ENCODE measurements at places on chromosomes 1 and 21.
A peak's percentile ranks its signal among the peaks of the same experiment; 100 is the strongest.

- no peak for DNase-seq
Measured at GRCh38 chr1:52707927-52708655, 9.9 kb upstream of the COA7 start.

- no peak for DNase-seq
Measured at GRCh38 chr1:2427976-2428375, 15.6 kb upstream of the PEX10 start.

- DNase-seq = no peak
Measured at GRCh38 chr1:86993269-86993985, 79.0 kb downstream of the HS2ST1 start.

DNA sequence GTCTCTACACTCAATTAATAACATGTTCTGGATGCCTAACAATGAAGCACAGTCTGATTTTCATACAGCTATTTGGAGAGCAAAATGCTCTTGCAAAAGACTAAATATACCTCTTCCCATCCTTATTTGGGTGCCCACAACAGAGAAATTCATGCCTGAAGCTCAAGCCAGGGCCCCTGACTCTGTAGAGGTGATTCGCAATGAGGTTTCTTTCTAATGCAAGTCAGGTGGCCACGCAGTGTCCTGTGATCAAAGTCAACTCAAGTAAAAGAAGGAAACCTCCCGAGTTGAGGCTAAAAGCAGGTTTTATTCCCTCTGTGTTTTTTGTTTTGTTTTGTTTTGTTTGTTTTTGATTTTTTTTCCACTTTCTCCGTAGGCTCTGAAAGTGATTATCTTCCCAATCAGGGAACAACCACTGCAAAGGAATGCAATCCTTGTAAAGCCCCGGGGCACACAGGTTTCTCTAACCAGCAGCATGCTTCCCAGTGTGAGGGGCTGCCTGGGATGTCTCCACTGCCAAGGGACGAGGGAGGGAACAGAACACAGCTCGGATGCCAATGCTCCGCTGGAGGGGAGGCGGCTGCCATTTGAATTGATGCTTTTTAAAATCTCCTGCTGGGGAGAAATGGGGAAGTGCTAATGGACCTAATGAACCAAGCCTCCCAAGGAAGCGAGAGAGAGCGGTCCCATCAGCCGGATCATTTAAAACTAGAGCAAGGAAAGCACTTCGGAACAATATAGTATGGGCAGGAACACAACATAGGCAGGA is 73.8 kb upstream of the SSX2IP start:
- DNase-seq = no peak

DNA sequence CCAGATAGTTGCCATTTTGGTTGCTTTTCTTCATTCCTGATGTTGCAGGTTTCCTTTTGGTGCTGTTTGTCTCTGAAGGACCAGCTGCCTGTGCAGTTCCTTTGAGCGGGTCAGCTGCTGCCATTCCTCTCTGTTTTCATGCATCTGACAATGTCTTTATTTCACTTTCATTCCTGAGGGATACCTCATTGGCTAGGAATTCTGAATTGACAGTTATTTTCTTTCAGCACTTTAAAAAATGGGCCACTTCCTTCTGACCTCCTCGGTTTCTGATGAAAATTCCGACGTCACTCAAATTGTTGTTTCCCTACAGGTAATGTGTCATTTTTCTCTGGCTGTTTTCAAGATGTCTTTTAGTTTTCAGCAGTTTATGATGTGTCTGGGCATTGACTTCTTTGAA is 24.8 kb downstream of the CCSAP start:
- DNase-seq = no peak

GRCh38 chr1:112723511-112723839 is 8.3 kb upstream of the PPM1J start:
- DNase-seq = no peak

DNA sequence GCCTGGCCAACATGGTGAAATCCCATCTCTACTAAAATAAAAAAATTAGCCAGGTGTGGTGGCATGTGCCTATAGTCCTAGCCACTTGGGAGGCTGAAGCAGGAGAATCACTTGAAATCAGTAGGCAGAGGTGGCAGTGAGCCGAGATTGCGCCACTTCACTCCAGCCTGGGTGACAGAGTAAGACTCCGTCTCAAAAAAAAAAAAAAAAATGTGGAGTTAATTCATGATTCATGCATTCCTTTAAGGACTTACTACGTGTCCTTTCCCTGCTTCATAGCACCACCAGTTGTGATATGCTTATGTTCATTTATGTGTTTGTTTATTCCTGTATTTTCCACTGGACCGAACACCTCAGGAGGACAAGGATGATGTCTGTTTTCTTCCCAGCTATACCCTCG is 12.7 kb upstream of the PRELP start:
- DNase-seq = no peak

- no peak for DNase-seq
Measured at GRCh38 chr1:215895276-215895675, 328.2 kb downstream of the KCTD3 start.

DNA sequence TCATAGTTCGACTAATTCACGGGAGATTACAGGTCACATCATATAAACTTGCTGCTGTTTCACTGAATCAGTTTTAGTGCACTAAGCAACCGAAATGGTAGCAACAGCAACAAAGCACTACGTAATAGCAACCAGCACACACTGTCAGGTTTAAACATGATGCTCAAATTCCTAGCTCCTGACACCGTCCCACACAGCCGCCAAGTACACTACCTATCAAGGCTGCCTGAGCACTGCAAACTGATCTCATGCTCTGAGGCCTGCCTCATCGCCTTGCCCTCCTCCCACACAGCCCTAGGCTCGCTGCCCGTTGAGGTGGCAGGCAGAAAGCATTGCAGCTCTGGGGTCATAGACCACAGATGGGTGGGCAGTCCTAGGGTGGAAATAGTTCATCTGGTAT is 12.4 kb downstream of the LAMC2 start:
- no peak for DNase-seq

DNA sequence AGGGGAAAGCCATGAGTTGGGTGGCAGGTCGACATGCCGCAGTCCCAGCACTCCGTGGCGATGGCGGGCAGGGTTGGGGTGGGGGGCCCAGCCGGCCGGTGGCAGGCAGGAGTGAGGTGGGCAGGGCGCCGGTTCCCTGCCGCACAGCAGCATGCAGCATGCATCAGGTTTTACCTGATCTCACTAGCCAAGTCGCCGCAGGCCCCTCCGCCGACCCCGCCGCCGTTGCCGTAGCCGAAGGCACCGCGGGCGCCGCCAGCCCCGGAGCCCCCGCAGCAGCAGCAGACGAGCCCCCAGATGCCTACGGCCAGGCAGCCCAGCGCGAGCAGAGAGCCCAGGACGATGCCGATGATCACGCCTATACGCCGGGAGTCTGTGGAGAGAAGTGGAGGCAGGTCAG is 6.7 kb downstream of the VSIG8 start:
- DNase-seq = no peak

- DNase-seq = no peak
Measured at GRCh38 chr1:155196103-155196892, 11.4 kb downstream of the THBS3 start.

GRCh38 chr1:4797429-4797828 is 143.0 kb downstream of the AJAP1 start:
- no peak for DNase-seq

GRCh38 chr1:1182491-1183220 is 9.0 kb downstream of the TTLL10 start:
- peak; percentile 37 for DNase-seq
